ENCODE measurements at places on chromosomes 5 and 9.

DNA sequence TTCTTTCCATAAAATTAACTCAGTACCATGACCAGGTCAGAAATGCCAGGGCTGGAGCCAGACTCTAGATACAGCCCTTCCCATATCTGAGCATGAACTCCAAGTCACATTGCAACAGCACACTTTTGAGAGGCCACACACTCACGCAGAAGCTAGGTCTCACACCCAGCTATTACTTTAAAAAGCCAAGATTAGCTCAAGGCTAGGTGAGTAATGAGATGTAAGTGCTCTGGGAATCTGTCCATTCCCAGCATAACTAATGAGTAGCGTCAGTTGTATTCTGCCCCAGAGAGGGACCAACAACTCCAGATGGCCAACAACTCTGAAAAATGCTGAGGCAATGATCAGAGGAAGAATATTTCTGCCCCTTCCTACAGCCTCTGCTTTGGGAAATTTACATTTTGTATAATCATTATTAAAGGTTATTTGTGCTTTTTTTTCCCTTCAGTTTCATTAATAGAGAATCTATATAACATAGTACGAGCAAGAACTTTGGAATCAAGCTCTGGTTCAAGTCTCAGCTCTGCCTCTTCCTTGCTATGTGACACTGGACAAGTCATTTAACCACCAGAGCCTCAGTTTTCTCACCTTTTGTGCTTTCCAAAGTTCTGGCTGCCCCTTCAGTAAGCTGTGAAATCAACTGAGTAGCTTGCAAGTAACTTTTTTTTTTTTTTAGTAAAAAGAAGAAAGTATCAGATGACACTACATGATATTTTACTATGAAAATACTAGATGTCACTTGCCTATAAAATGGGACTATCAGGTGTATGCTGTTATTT lies 118.3 kb downstream of the NR6A1 start:
- DNase-seq: no peak

GRCh38 chr9:116049456-116049855 lies 104.1 kb upstream of the PAPPA start:
- no peak for DNase-seq

DNA sequence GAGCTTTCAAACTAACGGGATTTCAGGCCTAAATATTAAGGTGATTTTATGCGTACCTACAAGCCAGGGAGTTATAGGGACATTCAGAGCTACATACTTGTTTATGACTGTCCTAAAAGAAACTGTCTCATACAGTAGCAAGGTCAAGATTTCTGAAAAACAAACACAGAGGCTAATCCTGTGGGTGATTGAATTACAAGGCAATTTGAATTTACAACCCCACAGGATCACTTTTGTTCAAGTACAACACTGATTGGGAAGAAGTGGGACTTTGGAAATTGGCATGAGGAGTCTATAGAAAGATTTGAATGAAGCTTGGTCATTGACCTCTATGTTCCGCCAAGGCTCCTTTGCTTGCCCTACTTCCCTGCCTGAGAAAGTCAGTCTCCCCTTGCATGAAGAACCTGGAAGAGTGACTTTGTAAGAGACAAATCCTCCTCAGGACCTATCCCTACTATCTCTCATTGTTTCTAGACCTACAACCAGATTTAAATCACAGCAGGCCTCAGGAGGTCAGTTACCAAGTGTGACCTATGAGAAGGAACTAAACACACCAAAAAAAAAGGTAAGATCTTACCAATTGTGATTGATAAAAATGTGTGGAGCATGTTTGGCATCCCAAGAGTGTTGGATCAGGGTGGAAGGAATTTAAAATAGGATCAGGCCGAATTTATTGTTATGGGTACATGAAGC lies 38.4 kb upstream of the CDC42SE2 start:
- no peak for DNase-seq

DNA sequence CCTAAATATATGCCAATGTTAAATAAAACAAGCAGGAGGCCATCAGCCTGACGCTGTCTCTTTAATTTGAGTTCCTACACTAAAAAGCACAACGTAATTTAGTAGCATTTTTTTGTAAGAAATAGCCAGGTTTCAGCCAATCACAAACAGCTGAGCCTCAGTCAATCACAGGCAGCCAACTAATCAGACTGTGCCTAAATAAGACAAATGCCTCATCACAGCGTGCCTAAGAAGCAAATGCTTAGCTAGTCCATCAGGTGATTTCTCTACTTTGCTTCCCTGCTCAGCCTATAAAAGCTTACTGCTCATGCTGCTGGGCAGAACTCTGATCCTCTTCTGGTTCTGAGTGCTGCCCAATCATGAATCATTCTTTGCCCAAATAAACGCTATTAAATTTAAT lies 38.3 kb upstream of the RORB start:
- DNase-seq: no peak

- DNase-seq: no peak
Observed at GRCh38 chr9:135902655-135903357, 4.5 kb downstream of the CAMSAP1 start.

DNA sequence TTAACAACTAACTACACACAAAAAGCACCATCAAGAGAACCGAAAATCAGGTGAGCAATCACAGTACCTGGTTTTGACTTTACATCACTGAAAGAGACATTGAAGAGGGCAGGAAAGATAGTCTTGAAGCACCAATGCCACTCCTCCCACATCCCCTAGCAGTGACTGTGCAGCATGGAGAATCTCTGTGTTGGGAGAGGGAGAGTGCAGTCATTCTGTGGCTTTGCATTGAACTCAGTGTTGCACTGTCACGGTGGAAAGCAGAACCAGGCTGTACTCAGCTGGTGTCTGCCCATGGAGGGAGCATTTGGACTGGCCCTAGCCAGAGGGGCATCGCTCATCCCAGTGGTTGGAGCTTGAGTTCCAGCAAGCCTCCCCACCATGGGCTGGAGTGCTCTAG lies 40.4 kb downstream of the C5 start:
- DNase-seq: no peak

All from activated effector memory CD4-positive, alpha-beta T cell treated with Interleukin-2 at 50 U/mL for 16 hours (primary cell).